ENCODE measurements at places on chromosomes 6 and 20. TPM values are rescaled to one million over a fixed set of nuclear protein-coding genes. Genes with fewer than 3 reads are reported as not detected.

DNA sequence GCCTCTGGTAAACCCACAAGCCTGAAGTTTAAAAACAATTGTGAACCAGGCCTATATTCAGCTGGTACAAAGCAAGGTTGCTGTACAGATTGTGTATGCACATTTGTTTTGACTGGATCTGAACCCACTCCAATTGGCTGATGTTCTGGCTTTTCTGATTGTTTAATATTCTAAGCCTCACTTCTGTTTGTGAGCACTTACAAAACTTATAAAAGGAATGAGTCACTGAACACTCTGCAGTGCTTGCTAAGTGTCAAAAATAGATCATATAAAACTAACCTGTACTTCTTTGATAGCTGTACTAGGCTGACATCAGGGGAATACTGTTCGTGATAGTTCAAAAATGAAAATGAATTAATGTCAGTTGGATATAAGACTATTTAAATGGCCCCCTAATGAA, 12.1 kb downstream of the COL21A1 start:
- H3K27me3 ChIP-seq: no peaks in the 10 kb centered on the region
- no peaks in the 10 kb centered on the region for H3K4me1 ChIP-seq
- H3K36me3 ChIP-seq: no peaks in the 10 kb centered on the region
- no peak for DNase-seq

GRCh38 chr20:58909585-58909984, 57.1 kb downstream of the GNAS start:
- peaks cover 66% of the 10 kb centered on the region for H3K36me3 ChIP-seq
- H3K27ac ChIP-seq: no peak overlapping the region
- peaks cover 64% of the 10 kb centered on the region for H3K4me1 ChIP-seq
- DNase-seq: no peak

TJAP1 gene
- total RNA-seq: 30.2 TPM

GRM1 gene
- total RNA-seq: not detected

ZSWIM1 gene
- 8.2 TPM for total RNA-seq

OR2J3 gene
- not detected for total RNA-seq

All from activated CD8-positive, alpha-beta T cell treated with anti-CD3 and anti-CD28 coated beads for 36 hours (primary cell).